Fibroblast of gingiva (primary cell): ENCODE measurements at places on chromosomes 13 and 19.

GRCh38 chr19:1851654-1852580 is 3.6 kb upstream of the REXO1 start:
- DNase-seq: no peak

- no peak for DNase-seq
Measured at GRCh38 chr13:45820106-45820838, 31.3 kb downstream of the SIAH3 start.

- DNase-seq: no peak
Measured at GRCh38 chr19:6033744-6034264, 55.9 kb upstream of the RANBP3 start.

DNA sequence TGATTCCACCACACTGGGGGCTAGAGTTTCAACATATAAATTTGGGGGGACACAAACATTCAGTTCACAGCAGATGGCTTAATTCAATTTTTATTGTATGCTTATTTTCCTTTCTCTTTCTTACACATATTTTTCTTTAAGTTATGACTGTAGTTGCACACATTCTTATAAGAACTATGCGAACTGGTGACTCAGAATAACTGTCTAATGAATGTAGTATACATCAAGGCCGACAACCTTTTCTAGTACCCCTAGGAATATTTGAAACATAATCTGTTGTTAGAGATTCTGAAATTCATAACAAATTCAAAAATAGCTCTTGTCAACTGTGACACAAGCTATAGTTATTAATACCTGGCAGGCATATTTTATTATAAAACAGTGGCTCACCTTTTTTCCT is 695.6 kb downstream of the PCDH9 start:
- no peak for DNase-seq

GRCh38 chr19:48964205-48965039 is 687 bp upstream of the FTL start:
- peak; percentile 66 for DNase-seq

- no peak for DNase-seq
Measured at GRCh38 chr13:108375034-108375433, 105.5 kb downstream of the TNFSF13B start.

- peak; percentile 20 for DNase-seq
Measured at GRCh38 chr19:40416918-40417642, 3.9 kb upstream of the PRX start.

DNA sequence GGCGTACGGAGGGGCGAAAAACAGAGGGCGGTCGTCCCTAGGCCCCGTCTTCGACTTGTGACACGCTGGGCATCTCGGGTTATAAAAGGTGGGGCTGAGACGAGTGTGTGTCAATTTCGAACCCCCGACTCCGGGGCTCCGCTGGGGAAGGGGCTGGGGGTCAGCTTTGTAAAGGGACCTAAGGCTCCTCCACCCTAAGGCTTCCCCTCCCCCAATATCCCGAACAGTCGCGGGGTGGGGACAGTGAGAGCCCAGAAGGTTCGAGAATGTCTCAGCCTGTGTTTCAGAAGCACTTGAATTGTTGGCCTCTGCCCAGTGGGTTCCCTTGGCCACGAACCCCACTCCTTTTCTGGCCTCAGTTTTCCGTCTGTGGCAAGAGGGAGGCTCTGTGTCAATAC is 450 bp downstream of the SELENOW start:
- DNase-seq: peak; percentile 18

DNA sequence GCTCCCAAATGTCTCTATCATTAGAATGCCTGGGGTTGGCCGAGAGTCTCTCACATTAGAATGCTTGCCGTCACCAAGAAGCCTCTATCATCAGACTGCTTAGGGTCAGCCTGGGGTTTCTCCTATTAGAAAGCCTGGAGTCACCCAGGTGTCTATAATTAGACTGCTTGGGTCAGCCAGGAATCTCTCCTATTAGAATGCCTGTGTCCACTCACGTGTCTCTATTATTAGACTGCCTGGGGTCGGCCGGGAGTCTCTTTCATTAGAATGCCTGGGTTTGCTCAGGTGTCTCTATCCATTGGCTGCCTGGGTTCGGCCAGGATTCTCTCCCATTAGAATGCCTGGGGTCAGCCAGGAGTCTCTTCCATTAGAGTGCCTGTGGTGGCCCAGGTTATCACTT is 1453.1 kb downstream of the UQCRFS1 start:
- DNase-seq: no peak

GRCh38 chr13:41017159-41017558 is 2.0 kb downstream of the ELF1 start:
- DNase-seq: no peak

DNA sequence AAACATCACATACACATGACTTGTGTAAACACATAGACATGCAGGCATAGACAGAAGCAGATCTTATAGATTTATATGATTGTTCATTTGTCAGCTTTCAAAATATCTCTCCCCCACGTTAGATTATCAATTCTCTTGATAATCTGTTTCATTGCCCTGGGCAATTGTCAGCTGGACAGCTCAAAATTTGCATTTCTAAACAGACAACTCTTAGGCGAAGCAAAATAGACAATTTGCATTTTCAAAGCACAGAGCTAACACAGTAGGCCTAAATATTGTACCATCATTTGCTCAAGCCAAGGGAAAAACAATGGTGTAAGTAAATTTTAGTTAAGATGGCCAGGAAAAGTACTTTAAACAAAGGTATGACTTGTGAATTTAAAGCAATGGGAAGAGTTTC is 24.0 kb upstream of the KBTBD6 start:
- DNase-seq: no peak

- DNase-seq: no peak
Measured at GRCh38 chr13:31927219-31927653, 104.3 kb upstream of the FRY start.

DNA sequence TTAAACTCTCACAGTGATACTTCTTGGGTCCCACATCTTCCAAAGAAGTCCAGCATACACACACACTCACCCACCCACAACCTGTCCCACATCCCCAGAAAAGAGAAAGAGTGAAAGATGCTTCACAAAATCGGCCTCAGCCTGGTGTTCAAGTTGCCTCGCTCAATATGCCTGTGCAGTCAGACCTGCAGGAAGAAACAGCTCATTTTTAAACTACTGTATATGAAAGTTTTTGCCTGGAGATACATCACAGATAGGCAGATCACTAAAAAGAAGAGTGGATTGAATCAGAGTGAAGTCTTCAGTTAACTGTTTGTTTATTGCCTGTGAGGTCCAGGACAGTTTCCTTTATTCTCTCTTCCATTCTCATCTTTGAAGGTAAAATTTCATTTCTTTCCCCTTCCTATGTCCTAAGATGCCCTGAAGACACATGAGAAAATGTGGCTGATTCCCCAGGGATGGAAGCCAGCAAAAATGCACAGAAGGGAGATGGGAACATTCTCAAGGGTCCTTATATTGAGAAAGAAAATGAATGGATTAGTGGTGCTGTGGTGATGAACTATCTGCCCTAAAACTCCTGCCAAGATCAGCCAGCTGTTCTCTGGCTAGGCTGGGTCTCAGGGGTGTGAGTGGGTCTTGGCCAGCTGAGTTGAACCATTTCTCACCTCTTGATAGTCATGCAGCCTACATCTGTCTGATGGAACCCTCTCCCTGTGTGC is 259.0 kb downstream of the ITGBL1 start:
- no peak for DNase-seq

DNA sequence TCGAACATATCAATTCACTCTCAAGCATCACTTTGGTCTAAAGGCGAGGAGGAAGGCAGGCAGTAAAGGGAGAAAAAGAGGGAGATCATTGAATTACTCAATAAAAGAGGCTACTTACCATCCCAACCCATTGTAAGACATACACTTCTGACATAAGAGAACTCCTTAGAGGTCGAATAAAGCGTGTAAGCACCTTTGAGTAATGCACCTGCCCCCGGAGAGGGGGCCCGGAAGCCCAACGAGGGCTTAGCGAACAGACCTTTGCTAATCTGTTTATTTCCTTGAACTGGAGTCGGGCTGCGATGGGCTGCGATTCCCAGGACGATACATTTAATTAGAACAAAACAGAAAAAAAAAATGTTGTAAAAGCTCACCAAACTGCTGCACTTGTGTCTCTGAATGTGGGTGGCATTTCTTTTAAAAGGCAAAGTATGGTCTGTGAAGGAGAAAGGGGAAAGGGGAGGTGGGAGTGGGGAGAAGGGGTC is 3.0 kb downstream of the ZC3H4 start:
- no peak for DNase-seq

DNA sequence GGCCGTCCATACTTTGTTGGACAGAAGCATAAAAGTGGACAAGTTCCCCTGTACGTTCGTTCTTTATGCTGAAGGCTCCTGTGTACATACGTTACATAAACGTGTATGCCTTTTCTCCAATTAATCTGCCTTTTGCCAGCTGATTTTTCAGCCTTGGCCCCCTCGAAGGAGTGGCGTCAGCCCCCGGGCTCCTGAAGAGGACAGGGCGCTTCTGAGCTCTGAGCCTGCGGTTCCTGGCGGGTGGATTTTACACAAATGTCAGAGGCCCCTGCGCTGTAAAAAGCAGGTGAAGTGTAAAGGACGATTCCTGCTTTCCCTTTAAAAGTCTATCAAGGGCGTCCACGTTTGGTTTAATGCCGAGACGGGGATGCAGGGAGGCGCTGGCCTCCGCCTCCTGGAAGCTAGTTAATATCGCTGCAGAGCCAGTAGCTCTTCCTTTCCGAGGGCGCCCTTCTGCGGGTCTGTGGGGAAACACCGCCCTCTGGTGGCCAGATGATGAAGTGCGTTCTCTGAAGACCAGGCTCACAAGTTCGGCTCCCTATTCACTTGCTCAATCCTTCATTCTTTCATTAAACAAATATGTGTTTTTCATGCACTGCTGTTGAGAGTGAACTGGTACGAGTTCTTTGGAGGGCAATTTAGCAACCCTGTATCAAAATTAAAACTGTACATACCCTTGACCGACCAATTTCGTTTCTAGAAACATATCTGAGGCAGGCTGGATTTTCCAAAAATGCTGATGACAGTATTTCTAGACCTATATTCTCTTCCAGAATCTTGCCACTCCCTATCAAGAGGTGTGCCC is 62.0 kb downstream of the GPR12 start:
- DNase-seq: peak; percentile 86

DNA sequence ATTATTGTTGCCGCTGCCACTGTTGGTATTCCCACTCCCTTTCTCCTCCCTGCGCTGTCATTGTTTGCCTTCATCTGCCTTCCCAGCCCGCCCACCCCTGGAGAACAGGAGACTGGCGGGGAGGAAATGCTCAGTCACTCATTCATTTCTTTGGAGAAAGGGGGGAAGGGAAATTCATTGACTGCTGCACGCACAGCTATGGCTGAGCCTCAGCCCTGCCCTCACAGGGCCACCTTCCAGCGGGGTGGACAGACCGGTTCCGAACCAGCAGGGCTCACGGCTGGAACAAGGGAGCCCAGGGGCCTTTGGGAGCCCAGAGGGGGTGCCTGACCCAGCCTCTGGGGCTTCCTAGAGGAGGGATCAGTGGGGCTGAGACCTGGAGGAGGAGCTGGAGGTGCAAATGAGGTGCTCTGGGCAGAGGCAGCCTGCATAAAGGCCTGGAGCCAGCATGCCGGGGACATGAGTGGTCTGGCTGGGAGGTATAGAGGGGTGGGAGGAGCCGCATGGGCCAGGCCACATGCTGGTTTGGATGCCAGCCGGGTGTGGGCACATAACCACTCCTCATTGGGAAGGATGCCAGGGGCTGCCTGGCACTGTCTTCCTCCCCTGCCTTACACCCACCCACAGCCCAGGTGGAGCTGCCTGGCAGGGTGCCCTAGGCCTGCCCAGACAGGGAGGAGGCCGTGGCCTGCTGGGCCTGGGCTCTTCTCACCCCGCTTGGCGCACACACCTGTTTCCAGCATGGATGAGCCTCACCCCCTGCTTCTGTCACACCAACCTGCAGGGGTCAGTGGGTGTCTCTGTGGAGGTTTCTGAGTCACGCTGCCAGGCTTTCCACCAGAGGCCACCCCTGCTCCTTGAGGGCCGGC is 26.8 kb downstream of the PPP5C start:
- DNase-seq: peak; percentile 72

GRCh38 chr13:112995395-112996191 is 26.6 kb downstream of the MCF2L start:
- no peak for DNase-seq

DNA sequence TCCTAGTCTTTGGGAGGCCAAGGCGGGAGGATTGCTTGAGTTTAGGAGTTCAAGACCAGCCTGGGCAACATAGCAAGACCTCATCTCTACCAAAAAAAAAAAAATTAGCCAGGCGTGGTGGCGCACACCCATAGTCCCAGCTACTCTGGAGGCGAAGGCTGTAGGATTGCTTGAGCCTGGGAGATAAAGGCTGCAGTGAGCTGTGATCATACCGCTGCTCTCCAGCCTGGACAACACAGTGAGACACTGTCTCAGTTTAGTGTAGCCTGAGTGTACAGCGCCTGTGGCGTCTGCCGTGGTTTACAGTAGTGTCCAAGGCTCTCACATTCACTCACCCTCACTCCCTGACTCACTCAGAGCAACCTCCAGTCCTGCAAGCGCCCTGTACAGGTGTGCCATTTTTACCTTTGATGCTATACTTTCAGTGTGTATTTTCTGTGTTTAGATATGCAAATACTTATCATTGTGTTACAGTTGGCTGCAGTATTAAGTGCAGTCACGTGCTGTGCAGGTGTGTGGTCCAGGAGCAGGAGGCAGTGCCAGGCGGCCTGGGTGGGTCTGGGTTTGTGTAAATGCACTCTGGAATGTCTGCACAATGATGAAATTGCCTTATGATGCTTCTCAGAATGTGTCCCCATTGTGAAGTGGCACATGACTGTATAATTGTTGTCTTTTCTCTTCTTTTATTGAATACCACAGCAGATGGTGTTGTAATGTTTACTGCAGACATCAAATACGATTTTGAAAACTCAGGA is 36.1 kb upstream of the DCUN1D2 start:
- no peak for DNase-seq

DNA sequence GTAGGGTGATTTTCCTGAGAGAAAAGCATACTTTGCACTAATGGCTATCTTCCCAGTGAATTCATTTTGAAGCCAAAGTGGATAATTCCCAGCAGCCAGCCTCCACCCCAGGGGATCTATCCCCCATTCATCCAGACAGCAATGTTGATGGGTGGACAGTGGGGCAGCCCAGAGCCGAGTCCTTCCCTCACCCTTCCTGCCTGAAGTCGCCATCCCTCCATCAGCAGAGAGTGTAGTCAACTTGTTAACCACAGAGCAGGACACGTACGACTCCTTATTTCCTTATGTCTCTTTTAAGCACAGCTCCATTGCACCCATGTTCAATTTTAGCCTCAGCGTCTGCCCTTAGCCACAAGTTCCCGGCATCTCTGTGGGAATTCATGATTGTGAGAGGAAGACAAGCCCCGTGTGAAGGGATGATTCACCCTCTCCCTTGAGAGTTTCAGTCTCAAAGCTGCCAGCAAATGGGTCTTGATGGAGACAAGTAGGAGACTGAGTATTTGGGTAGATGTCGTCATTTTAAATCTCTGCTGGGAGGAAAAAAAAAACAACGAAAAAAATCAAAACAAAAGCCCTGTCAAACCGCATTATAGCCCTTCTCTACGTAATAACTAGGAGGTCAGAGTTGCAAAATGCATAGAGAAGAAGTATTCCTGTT is 58.3 kb upstream of the MEDAG start:
- peak; percentile 99 for DNase-seq

DNA sequence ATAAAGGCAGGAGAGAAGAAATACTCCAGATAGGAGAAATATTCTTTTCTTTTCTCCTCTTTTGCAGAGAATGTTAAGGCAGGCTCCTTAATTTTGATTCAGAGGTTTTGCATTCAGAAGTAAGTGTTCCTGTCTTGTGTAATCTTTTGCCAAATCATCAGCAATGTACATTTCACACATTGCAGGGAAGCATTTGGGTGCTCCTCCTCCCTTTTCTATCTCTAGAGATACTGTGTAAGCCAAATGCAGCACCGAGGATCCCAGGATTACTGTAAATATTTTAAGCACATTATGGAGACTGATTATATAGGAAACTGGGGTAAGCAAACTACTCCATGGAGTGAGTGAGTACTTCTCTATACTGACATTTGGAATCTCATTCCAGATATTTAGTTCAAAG is 7.2 kb downstream of the ATP8A2 start:
- DNase-seq: no peak

GRCh38 chr13:63938851-63939250 is 2523.2 kb upstream of the PCDH20 start:
- no peak for DNase-seq
